CD4-positive, alpha-beta memory T cell (primary cell): ENCODE measurements at places on chromosomes 6 and 20. TPM values are rescaled to one million over a fixed set of nuclear protein-coding genes. Genes with fewer than 3 reads are reported as not detected.

The POLR1C gene
- 14.4 TPM for polyA plus RNA-seq

The NKX2-2 gene
- not detected for polyA plus RNA-seq

The ADGB gene
- polyA plus RNA-seq, result not detected

The SLC17A1 gene
- polyA plus RNA-seq, result not detected

The BNIP5 gene
- not detected for polyA plus RNA-seq

The WFDC5 gene
- not detected for polyA plus RNA-seq

GRCh38 chr6:107801173-107801886 lies 22.8 kb downstream of the SCML4 start:
- DNase-seq, result no peak
- H3K36me3 ChIP-seq, result no peaks in the 10 kb centered on the region
- no peak overlapping the region for H3K4me3 ChIP-seq
- peaks cover 65% of the 10 kb centered on the region for H3K4me1 ChIP-seq
- no peak overlapping the region for H3K27ac ChIP-seq
- H3K27me3 ChIP-seq, result no peaks in the 10 kb centered on the region

- H3K27ac ChIP-seq, result no peak overlapping the region
- H3K36me3 ChIP-seq, result peaks cover 69% of the 10 kb centered on the region
- H3K27me3 ChIP-seq, result no peaks in the 10 kb centered on the region
- no peaks in the 10 kb centered on the region for H3K4me1 ChIP-seq
- H3K4me3 ChIP-seq, result no peak overlapping the region
Observed at GRCh38 chr6:158591134-158591809, 31.4 kb downstream of the TMEM181 start.

DNA sequence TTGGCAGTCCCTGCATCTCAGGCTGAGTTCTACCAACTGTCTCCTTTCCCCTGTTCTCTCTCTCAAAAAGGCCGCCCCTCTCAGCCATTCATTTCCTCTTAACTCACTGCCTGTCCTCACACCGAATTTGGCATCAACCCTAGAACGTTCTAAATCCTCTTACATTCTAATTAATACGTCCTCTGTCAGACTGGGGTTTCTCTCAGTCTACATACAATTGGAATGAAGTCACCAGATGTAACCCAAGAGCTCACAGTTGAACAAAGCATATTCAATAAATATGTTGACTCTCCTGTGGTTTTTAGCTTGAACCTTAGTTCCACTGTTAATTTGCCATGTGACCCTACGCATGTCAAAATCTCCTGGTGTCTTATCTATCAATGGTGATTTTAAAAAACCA lies 269.6 kb downstream of the CLIC5 start:
- H3K4me1 ChIP-seq, result no peaks in the 10 kb centered on the region
- H3K27ac ChIP-seq, result no peak overlapping the region
- H3K36me3 ChIP-seq, result no peaks in the 10 kb centered on the region
- H3K27me3 ChIP-seq, result no peaks in the 10 kb centered on the region
- no peak overlapping the region for H3K4me3 ChIP-seq
- DNase-seq, result no peak

GRCh38 chr6:15763364-15763763 lies 100.5 kb upstream of the DTNBP1 start:
- H3K27me3 ChIP-seq, result no peaks in the 10 kb centered on the region
- no peaks in the 10 kb centered on the region for H3K36me3 ChIP-seq
- no peak overlapping the region for H3K27ac ChIP-seq
- DNase-seq, result no peak

DNA sequence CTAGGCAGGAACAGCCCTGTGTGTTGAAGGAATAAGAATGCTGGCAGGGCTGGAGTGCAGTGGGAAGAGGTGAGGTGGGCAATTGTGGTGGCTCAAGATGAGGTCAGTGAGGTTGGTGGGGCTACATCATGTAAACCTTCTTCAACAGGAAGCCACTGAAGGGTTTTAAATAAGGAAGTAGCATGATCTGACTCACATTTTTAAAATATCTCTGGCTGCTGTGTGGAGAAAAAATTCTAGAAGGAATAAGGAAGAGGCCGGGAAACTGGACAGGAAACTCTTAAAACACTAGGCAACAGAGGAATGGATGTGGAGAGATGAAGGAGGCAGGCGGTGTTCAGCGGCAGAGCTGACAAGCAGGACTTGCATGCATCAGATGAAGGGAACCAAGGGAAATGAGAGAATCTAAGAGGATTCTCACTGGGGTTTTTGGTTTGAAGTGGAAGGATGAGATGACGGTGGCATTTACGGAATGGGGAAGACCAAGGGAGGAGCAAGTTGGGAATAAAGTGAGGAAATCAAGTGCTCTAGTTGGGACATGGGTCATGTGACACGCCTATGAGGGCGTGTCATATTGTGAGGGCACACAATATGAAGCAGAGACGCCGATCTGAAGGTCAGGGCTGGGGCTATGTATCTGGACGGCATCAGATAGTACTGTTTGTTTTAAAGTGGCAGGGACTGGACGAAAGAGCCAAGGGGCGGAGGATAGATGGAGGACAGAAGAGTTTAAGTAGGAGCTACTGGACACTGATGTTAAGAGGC lies 18.2 kb downstream of the TMEM242 start:
- H3K36me3 ChIP-seq, result peaks cover 4% of the 10 kb centered on the region
- H3K4me1 ChIP-seq, result no peaks in the 10 kb centered on the region
- no peak overlapping the region for H3K27ac ChIP-seq
- DNase-seq, result no peak

DNA sequence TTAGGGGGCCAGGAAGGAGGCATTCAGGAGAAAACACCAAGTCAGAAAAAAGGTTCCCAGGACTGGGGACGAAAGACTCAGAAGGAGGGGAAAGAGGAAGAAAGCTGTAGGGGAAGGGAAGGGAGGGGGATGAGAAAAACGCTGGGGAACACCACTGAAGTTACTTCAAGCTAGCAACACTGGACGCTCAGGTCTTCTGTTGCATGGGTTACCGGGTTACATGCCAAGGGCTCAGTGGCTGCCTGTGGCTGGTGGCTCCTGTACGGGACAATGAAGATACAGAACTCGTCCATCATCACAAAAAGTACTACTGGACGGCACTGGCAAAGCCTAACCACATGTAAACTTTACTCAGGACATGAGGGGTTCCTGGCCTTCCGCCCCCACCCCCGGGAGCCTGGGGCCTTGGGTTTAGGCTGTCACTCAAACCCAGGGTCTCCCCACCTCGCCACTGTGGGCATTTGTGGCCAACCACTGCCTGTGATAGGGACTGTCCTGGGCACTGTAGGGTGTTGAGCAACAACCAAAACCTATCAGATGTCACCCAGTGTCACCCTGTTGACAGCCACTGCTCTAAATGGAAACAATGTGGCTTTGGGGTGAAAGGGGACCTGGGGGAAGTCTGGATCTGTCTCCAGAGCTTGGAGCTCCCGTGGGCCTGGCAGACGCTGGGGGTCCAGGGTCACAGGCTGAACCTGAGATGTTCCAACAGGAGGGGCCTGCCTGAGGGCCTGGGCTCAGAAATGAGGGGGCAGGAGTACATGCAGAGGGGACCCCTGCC lies 40.3 kb upstream of the CD93 start:
- no peaks in the 10 kb centered on the region for H3K4me1 ChIP-seq
- no peaks in the 10 kb centered on the region for H3K27me3 ChIP-seq
- no peaks in the 10 kb centered on the region for H3K36me3 ChIP-seq
- no peak overlapping the region for H3K4me3 ChIP-seq
- H3K27ac ChIP-seq, result no peak overlapping the region

DNA sequence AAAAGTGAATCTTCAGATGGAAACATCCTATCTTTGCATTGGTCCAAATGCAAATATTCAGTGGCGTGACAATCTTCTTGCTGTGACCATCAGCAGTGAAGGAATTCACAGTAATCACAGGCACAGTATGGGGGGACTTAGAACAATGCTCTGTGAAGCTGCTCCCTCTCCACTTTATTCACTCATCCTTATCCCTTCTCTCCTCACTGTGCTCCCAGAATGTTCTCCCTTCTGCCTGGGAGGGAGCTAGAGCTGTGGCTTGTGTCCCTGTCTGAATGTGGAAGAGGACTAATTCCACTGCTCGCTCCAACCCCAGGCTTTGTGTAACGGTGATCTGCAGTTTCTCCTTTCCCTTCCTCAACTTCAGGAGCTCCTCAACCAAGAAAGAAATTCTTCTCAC lies 243.7 kb downstream of the ALDH8A1 start:
- H3K27ac ChIP-seq, result no peak overlapping the region
- H3K27me3 ChIP-seq, result peaks cover 4% of the 10 kb centered on the region
- H3K4me3 ChIP-seq, result no peak overlapping the region
- no peak for DNase-seq

DNA sequence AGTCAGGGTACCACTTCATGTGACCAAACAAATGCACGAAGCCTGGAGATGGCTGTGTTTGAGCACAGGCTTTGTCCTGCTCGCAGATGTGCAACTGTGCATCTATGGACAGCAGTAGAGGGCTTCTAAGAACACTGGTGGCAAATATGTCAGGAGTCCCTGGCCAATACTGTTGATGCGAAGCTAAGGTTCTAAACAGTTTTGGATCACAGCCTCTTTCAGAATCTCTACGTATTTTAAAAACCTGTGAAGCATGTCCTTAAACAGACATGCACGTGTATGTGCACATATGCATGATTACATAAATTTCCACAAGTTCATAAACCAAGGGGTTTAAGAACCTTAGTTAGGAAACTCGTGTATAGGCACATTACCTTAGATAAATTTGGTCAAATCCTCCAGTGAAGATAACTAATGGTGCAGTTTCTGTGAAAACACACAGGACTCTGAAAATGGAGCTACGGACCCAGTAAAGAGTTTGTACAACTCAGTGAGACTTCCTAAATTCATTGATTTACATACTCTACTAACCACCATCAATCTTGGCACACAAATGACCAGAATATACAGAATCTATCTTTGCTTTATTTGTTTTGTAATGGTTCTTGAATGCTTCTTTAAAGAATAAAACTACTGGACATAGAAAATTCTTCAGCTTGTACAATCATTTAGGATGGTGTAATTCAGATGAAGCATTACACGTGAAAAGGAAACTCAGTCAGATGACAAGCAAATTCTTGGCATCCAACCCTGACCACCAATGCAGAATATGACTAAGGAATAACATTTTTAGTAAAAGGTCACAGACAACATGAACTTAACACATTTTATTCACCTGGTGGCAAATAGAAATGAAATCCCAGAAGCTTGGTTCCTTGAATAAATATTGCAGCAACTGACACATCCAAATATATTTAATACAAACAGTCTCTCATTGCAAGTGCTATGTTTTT lies 27.4 kb downstream of the KCNQ5 start:
- H3K4me3 ChIP-seq, result no peak overlapping the region
- H3K36me3 ChIP-seq, result no peaks in the 10 kb centered on the region
- H3K27me3 ChIP-seq, result no peaks in the 10 kb centered on the region
- H3K27ac ChIP-seq, result no peak overlapping the region
- no peak for DNase-seq

DNA sequence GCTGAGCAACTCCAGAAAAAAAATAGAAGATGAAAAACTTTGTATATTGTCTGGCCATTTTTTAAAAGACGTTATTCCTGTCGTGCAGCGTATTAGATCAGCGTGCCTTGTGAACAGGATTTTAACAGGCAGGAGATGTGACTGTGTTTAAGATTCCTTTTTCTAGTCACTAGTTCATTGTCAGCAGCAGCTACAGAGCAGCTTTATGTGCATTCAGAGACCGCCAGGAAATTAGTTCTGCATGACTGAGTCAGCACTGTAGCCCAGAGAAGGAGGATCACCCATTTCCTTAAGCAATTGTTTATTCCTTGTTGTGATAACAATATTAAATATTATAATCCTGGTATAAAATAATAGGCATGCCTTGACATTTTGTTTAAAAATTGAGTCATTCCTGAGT lies 75.4 kb upstream of the ADGRB3 start:
- H3K36me3 ChIP-seq, result no peaks in the 10 kb centered on the region
- H3K4me3 ChIP-seq, result no peak overlapping the region
- no peak for DNase-seq
- no peaks in the 10 kb centered on the region for H3K4me1 ChIP-seq
- H3K27me3 ChIP-seq, result no peaks in the 10 kb centered on the region

GRCh38 chr6:134223796-134224420 lies 94.0 kb downstream of the SGK1 start:
- H3K4me3 ChIP-seq, result no peak overlapping the region
- no peaks in the 10 kb centered on the region for H3K27me3 ChIP-seq
- no peaks in the 10 kb centered on the region for H3K36me3 ChIP-seq
- no peak overlapping the region for H3K27ac ChIP-seq

DNA sequence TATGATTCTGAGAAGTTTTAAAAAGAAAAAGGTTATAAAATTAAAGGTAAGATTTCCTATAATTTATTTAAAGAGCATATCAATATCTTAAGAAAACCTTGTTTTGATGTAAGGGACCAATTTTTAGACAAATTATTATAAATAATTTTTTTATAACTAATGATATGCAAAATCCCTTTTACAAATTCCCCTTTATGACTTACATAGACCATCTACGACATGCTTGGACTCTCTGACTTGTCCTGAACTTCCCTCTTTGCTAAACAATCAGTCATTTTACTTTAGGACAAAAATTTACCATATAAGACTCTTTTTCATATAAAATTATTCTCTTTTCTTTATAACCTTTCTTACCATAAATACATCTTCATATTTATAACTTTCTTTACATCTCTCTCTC lies 15.3 kb upstream of the ANGPT4 start:
- no peaks in the 10 kb centered on the region for H3K27me3 ChIP-seq
- DNase-seq, result no peak
- H3K27ac ChIP-seq, result no peak overlapping the region
